Prostate gland (tissue), 2 donors: ENCODE measurements at places on chromosomes 16 and 17. TPM values are rescaled to one million over a fixed set of nuclear protein-coding genes. Genes with fewer than 3 reads are reported as not detected.

The MRPL12 gene
- 63.5 TPM for total RNA-seq

The SLC47A1 gene
- 20.0 TPM for total RNA-seq

The RAMP2 gene
- 16.3 TPM for total RNA-seq

The CES1 gene
- 18.7 TPM for total RNA-seq

The GRAPL gene
- not detected for total RNA-seq

The NXN gene
- total RNA-seq, result 56.7 TPM

The CDR2L gene
- 34.9 TPM for total RNA-seq

The TSNAXIP1 gene
- 8.0 TPM for total RNA-seq

The SLFN11 gene
- total RNA-seq, result 7.7 TPM

The HOXB3 gene
- 11.4 TPM for total RNA-seq

The CDT1 gene
- 4.3 TPM for total RNA-seq

The CDRT15L2 gene
- total RNA-seq, result not detected

The KRTAP16-1 gene
- not detected for total RNA-seq

The ALDH3A1 gene
- total RNA-seq, result 12.8 TPM

The KCNH4 gene
- 0.51 TPM for total RNA-seq

The IRX5 gene
- total RNA-seq, result 12.7 TPM

The GP1BA gene
- total RNA-seq, result not detected

The KRT28 gene
- not detected for total RNA-seq

The CA7 gene
- 1.9 TPM for total RNA-seq

The C16orf46 gene
- total RNA-seq, result 3.9 TPM

The CDYL2 gene
- 63.7 TPM for total RNA-seq

The PABPN1L gene
- not detected for total RNA-seq

The TSPAN10 gene
- total RNA-seq, result 2.9 TPM

The KIF19 gene
- 0.62 TPM for total RNA-seq

The RGS11 gene
- 5.9 TPM for total RNA-seq

The RNF166 gene
- 30.3 TPM for total RNA-seq

The XAF1 gene
- total RNA-seq, result 21.8 TPM

The SETD6 gene
- total RNA-seq, result 55.8 TPM

The ZNF688 gene
- total RNA-seq, result 21.5 TPM

The CRYM gene
- total RNA-seq, result 59.5 TPM

The NAGPA gene
- total RNA-seq, result 32.3 TPM

The ERN2 gene
- total RNA-seq, result 2.9 TPM

The TEX14 gene
- total RNA-seq, result 0.50 TPM

The TUBB3 gene
- 20.7 TPM for total RNA-seq

The PLA2G10 gene
- total RNA-seq, result not detected

The FOXL1 gene
- total RNA-seq, result 0.87 TPM

The SLC6A2 gene
- 0.32 TPM for total RNA-seq
